ENCODE measurements at places on chromosomes 7 and 10.

DNA sequence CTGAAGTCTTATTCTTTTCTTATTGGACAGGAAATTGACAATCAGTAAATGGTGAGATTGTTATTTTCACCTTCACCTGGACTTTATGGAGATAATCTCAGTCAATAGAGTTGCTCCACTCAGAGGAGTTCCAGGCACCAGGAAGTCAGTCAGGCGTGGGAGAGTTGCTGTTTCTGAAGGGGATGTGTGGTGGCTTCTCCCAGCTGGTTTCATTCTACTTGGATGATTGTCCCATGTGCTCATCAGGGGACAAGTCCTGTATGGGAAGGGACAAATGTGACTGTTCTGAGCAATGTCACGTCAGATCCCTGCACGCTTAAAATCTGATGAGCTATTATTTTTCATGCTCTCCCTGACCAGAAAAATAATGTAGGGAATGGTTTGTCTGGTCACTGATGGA is 222.5 kb upstream of the PITRM1 start:
- DNase-seq = no peak

GRCh38 chr10:20582041-20582440 is 315.1 kb downstream of the NEBL start:
- DNase-seq = no peak

DNA sequence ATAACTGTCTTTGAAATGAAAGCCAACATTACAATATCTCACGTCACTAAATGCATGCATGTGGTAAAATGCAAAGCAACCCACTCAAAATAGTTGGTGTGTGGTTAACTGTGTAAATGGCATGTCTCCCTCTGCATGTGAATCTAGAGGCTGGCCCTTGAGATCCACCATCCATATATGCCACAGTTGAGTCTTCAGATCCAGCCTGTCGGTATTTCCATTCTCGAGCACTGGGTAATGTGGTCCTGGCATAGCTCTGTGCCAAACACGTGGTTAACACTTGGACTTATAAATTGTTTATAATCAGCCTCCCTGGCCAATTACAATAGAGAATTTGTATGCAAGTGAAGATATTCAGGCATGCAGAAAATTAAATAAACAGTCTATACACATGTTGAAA is 90.3 kb downstream of the LYZL1 start:
- no peak for DNase-seq

DNA sequence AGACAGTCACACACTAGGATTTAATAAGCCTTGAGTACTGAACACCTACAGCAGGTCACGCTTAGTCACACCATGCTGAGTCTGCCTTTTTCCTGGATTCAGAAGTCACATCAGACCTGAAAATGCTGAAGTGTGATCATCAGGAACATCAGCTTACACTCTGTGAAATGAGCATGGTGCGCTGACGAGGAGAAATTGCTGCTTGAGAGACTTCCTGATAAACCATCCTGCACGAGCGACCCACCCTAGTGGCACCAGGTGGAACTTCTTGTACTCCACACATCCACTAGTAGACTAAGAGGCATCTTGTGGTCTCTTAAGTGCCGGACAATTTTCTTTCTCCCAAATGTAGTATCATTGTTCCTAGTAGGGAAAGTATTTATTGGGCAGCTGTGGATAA is 51.8 kb upstream of the MRLN start:
- no peak for DNase-seq

GRCh38 chr7:82428186-82428961 is 15.2 kb downstream of the CACNA2D1 start:
- no peak for DNase-seq

- no peak for DNase-seq
These were observed 181.2 kb downstream of the KCNMA1 start for GRCh38 chr10:77456414-77456813.

- DNase-seq = no peak
These were observed 31.6 kb downstream of the TRIM8 start for GRCh38 chr10:102675666-102676533.

- DNase-seq = no peak
These were observed 37.8 kb downstream of the TARP start for GRCh38 chr7:38235606-38236005.

- no peak for DNase-seq
These were observed 56.8 kb downstream of the SDHAF3 start for GRCh38 chr7:97174303-97174702.

GRCh38 chr7:117005449-117005848 is 52.1 kb downstream of the ST7 start:
- DNase-seq = no peak

GRCh38 chr7:70479153-70480021 is 652.6 kb upstream of the GALNT17 start:
- DNase-seq = no peak

DNA sequence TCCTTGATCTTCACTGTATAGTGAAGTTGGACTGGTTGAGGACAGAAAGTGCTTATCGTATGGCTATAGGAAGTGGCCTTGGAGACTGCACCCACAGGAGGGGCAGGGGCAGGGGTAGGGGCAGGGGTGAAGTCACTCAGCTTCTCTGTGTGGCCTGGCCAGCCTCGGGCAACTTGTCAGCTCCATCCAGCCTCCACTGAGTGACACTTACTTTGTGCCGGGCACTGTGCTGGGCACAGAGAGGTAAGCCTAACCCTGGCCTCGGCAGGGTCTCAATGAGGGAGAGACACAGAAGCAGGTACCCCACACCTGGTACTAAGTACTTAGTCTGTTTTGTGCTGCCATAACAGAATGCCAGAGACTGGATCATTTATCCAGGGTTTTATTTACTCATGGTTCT is 99.3 kb upstream of the CTBP2 start:
- DNase-seq = no peak

DNA sequence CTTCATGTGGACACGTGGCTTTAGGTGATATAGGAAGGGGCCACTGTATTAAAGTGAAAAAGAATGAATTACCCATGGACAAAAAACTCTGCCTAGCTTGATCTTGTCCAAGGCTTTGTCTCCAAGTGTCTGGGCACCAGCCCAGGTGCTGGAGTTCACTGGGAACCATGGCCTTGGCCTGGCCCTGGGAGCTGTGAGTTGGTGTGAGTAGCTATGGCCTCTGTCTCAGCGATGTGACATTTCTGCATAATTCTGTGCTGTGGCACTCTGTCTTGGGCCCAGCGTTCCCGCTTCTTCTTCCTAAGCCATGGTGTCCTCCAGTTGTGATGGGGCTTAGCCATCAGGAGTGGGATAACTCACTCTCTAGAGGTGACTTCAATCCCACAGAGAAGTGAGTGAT is 119.0 kb upstream of the PPP2R2D start:
- no peak for DNase-seq

GRCh38 chr7:85022064-85022697 is 164.7 kb downstream of the SEMA3D start:
- DNase-seq = no peak

DNA sequence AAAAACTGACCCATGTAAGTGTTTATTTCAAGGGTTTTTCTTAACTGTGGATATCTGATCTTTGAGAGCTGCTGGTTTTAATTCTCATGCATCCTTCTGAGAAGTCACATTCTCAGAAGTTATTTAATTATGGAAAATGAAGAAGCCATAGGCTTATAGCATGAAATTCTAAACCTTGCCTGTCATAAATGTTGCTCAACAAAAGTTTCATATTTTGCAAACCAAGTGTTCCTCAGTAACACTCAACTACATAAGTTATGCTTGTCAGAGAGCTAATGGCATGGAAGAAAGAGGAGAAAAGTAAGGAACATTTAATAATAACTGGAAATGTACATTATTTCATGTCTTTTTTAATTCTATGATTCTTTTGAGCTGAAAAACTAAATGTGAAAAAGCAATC is 78.6 kb upstream of the MPP7 start:
- no peak for DNase-seq

DNA sequence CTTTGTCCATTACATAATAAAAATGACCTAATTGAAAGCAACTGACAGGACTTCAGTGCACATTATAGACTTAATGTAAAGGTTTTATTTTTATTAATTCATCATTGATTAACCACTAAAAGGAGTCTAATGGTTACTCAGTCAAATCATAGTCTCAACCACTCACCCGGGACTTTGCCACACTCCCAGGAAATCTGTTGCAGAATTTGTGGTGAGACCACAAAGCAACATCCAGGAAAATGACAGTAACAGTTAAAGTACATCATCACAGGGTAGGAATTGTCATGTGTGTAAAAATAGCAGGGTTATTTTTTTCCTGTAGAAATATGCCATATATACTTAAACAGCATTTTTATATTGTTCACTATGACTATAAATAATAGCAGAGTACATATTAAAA is 6.3 kb upstream of the HGF start:
- DNase-seq = no peak

GRCh38 chr10:4687397-4687796 is 138.6 kb upstream of the AKR1E2 start:
- no peak for DNase-seq

GRCh38 chr7:132609906-132610520 is 33.7 kb upstream of the PLXNA4 start:
- DNase-seq = no peak

GRCh38 chr10:76411729-76412435 is 980.5 kb downstream of the LRMDA start:
- no peak for DNase-seq

DNA sequence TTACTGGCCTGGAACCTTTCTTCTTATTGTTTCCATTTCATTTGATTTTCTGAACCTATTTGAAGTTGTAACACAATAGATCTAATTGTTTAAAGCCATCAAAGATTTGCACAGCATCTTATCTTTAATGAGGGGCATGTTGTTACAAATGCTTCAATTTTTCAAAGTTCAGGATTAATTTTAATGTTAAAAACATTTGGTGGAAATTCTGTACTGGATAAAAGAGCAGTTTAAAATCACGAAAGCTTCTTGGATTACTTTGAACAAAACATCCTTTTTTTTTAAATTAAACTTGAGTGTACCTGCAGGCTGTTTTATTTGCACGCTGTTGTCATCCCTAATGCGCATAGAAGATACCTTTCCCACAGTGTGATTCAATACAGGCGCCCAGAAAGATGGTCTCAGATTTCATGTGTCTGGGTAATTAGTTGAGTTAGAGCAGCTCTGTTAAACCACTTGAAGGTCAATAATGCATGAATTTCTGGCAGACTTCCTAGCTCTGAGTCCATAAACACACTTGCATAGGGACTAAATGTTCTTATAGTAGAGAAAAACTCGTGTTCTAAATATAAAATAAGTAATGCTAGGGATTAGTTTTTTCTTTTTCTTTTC is 29.3 kb upstream of the DDX50 start:
- DNase-seq = no peak

DNA sequence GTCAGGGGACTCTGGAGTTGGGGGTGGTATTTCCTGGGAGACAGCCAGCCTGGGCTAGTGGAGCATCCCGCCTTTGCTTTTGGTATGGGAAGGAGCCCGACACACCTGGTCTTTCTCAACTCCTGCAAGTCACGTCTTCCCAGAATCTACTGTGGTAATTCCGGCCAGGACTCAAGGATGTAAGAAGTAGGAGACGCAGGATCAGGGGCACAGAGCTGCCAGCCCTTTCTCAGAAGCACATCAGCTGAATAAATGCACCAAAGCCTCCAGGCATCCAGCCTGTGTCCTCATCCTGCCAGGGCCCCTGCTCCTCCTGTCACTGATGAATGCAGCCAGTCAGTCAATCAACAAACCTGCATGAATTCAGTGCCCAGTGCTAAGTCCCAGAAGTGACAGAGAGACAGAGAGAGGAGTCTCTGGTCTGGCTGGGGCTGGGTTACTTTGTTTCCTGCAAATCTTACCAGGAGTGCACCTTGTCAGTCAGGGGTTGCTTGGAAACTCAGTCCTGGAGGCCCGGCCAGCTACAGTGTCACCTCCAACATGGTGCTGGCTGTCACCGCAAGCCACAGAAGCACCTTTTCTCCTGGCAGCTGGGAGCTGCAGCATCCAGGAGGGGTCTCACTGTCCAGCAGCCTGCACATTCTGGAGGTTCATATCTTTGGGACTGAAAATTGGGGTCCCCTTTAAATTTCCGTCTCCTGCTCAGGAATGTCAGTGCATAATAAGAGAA is 101.8 kb downstream of the PTPRE start:
- no peak for DNase-seq

DNA sequence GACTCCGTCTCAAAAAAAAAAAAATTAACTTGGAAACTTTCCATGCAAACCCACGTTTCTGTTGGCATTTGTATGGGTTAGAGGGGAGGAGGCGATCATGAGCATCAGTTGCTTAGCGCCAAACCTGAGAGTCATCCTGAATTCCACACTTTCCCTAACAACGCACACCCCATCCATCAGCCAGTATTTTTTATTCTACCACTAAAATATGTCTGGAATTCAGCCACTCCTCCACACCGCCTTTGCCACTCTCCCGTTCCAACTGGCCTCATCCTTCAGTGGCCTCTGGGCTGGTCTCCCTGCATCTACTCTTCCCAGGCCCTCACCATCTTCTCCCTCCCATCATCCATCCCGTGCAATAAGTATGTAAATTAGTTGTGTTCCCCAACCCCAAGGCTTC is 4.7 kb upstream of the LMBR1 start:
- DNase-seq = no peak

- no peak for DNase-seq
These were observed 38.4 kb upstream of the HSPA12A start for GRCh38 chr10:116780691-116781205.

DNA sequence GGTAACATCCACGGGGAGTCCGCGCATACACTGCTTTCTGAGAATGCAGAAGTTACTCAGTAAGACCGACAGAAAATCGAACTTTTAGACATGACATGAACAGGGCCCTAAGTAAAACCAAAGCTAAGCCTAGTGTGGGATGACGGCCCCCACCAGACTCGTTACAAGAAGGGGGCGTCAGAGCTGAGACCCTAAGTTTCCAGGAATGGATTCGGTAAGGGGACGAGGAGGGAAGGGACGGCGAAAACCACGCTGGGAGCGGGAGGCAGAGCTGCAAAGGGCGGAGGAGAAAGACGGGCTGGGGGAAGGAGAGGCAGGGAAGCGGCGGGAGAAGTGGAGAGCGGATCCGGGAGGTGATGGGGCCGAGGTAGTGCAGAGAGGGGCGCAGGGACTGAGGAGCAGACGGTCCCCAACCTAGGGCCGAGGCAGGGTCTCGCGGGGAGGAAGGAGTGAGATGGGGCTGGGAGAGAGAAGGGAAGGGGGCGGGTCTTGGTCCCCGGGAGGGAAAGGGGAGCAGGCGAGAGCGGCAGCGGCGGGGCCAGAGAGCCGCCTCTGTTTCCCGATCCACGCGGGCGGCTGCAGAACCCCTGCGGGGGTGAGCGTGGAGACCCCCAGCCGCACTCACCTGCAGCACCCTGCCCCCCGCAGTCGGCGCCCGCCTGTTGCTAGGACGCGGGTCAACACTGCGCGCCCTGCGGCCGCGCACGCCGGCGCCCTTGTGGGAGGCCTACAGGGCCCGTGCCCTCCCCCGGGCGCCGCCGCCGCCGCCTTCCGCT is 513 bp downstream of the ODAD2 start:
- no peak for DNase-seq

DNA sequence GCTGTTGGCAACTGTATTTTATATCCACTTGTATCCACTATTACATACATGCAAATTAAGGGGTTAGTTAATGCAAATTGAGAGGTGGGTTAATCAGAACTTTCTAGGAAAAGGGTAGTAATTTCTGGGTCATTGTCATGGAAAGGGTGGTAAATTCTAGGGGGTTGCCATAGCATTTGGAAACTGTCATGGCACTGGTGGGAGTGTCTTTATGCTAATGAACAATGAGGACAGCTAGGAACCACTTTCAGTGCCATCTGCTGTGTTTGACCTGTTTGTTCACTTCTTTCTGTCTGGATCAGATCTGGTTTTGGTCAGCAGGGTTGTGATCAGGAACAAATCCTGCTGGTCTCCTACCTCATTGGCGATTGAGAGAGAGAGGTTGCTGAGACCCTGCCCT is 283.3 kb upstream of the PRKCQ start:
- DNase-seq = no peak

Data from stimulated activated CD8-positive, alpha-beta memory T cell treated with anti-CD3 and anti-CD28 coated beads, Interleukin-7, amount 100 ng/mL, for 4 hours (primary cell).